Fibroblast of the aortic adventitia (primary cell): ENCODE measurements at places on chromosomes 7 and 10. TPM values are rescaled to one million over a fixed set of nuclear protein-coding genes. Genes with fewer than 3 reads are reported as not detected.
A peak's percentile ranks its signal among the peaks of the same experiment; 100 is the strongest.

ZNF467 gene
- 0.27 and 5.1 TPM in 2 replicates for total RNA-seq

- DNase-seq, result no peak
Observed at GRCh38 chr10:90982406-90983008, 61.6 kb upstream of the ANKRD1 start.

- DNase-seq, result peak; percentile 95
Observed at GRCh38 chr10:29714096-29714874, 79.5 kb upstream of the SVIL start.

GRCh38 chr10:18157881-18158280 lies 17.7 kb downstream of the CACNB2 start:
- peak; percentile 93 for DNase-seq

GRCh38 chr10:97868134-97868685 lies 18.6 kb downstream of the GOLGA7B start:
- no peak for DNase-seq

DNA sequence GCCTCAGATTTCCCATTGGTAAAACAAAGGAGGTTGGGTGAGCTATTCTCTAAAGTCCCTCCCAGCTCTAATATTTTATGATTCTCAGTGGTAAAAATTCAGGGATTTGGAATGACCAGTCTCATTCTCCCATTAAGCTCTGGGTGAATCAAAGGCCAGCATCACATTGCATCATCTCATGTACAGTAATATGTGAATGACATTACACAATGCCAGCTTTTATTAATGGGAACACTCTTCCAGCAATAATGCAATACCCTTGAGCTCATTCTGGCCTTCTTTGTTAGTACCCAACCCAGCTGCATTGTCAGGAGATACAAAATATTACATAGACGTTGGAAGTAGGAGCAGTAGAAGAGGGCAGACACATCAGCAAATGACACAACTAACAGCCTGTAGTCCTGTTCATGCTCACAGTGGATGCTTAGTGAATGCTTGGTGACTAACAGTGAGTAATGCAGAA lies 100.0 kb upstream of the EGR2 start:
- DNase-seq, result peak; percentile 95

- DNase-seq, result no peak
Observed at GRCh38 chr7:140390034-140390433, 8.3 kb downstream of the SLC37A3 start.

NAT16 gene
- total RNA-seq, result not detected in 2 replicates

DNA sequence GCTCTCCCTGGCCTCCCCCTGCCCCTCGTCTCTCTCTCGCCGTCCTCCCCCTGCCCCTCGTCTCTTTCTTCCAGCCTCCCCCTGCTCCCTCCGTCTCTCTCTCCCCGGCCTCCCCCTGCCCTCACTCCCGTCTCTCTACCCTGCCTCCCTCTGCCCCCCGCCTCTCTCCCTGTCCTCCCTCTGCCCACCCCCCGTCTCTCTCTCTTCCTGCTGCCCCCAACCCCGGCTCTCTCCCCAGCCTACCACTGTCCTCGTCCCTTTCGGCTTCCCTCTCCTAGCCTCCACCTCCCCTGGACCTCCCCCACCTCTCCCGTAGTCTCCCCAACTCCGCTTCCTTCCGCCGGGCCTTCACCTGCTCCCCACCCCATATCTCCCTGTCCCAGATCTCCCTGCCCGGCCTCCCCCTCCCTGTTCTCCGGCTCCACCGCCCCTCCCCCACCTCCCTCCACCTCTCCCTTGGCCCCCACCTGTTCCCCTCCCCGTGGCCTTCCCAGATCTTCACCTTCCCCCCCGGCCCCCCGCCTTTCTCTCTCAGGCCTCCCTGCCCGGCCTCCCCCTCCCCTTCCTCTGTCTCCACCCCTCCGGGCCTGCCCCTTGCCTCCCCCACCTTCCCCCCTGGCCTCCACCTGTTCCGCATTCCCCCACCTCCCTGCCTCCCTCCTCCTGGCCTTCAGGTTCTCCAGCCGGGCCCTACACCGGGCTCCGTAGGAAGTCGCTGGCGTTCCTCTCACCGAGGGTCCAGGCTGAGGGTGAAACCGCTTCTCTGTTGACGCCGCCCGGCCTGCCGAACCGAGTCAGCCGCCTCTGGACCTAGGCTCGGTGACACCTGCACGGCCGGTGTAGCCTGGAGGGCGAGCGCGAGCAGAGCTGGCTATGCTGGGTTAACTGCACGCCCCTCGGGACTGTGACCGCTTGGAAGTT lies 1.2 kb downstream of the GET4 start:
- DNase-seq, result no peak
